GM23248 (cell line): ENCODE measurements at places on chromosomes 2 and 18. TPM values are rescaled to one million over a fixed set of nuclear protein-coding genes. Genes with fewer than 3 reads are reported as not detected.

The GCG gene
- not detected in 2 replicates for total RNA-seq

The CXCR1 gene
- not detected in 2 replicates for total RNA-seq

The MAP3K2 gene
- 39.6 and 41.0 TPM in 2 replicates for total RNA-seq

DNA sequence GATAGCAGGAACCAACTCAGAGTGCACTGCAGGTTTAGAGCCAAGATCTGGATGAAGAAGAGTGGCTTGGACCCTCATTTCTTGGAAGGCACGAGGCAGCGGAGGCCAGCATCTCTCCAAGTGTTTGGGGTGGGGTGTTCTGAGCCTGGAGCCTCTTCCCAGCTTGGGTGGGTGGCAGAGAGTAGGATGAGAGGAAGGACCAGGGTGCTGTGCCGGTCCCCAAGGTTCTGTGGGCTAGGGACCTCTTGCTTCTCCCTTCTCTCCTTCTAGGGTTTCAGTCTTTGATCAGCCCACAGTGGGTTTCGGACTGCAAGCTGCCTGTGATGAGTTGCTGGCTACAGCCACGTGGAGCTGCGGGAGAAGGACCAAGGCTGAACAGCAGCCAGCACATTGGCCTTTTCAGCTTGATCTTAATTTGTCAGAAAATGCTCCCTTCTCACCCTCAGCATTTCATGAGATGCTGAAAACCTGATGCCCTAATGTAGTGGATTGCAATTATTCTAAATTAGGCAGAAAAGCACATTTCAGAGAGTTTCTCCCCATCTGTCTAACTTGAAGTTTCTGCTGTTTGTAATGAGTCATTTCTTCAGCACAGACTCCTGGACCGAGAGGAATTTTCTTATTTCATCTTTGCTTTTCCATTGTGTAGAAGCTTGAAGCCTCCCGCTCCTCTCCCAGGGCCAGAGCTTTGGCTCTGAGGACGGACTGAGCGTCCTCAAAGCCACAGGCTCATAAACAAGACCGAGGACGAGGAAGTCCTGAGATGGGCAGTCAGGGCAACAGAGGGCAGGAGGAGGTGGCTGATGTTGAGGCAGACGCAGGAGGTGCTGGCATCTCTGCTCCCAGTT, 99.1 kb upstream of the HDAC4 start:
- peak; percentile 48 for DNase-seq

GRCh38 chr2:643334-643733, 33.9 kb downstream of the TMEM18 start:
- DNase-seq, result no peak

DNA sequence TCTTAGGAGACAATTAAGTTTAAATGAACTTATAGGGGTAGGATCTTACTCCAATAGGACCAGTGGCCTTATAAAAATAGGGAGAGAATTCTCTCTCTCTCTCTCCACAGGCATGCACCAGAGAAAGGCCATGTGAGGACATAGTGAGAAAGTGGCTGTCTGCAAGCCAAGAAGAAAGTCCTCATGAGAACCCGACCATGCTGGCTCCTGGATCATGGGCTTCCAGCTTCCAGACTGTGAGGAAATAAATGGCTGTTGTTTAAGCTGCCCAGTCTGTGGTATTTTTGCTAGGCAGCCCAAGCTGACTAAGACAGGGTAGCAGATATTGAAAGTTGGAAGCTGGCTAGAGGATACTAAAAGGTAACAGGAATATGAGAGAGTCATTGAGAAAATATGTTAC, 454.0 kb downstream of the NBAS start:
- peak; percentile 17 for DNase-seq

- DNase-seq, result no peak
These were observed 13.8 kb downstream of the CCDC93 start for GRCh38 chr2:118000041-118000440.

DNA sequence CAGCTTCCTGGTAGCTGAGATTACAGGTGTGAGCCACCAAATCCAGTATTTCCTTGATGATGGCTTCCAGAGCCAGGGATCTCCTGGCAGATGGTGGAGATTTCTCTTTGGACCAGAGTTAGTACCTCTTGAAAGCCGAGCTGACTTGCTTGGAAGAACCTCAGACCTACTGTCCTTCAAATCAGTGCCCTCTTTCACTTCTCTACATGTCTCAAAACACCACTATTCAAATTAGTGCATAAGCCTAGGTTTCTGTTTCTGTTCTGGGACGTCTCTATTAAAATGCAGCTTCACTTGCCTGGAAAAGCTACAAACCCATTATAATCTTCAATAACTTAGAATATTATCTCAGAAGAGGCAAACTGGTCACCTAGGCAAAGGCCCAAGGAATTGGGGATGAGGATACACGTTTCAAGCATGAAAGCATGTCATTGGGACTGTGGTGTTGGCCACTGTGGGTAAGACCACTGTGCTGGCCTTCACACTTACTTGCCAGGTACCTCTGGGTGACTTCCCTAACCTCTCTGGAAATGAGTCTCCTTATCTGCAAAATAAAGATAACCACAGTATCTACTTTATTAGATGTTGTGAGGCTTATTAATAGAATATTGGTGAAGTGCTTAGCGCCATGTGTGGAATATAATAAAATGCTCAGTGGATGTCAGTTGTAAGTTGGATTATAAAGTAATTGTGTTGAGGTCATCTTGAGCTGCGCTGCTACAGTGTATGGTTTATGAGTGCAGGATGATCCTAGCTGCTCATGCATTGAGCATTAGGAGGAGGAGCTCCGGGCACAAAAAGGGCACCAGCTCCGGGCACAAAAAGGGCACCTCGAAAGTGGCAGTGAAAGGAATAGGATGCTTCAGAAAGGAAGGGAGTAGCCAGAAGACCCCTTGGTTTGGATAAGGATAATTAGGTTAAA, 84.5 kb downstream of the DOCK10 start:
- peak; percentile 51 for DNase-seq
